ENCODE measurements at places on chromosomes 12 and 14. TPM values are rescaled to one million over a fixed set of nuclear protein-coding genes. Genes with fewer than 3 reads are reported as not detected.

TAMALIN gene
- polyA plus RNA-seq, result 448 TPM

SCAF11 gene
- 76.1 TPM for polyA plus RNA-seq

- DNase-seq, result no peak
These were observed 8.3 kb downstream of the COL2A1 start for GRCh38 chr12:47995981-47996401.

GRCh38 chr12:102426599-102427542 lies 53.5 kb downstream of the IGF1 start:
- DNase-seq, result no peak

DNA sequence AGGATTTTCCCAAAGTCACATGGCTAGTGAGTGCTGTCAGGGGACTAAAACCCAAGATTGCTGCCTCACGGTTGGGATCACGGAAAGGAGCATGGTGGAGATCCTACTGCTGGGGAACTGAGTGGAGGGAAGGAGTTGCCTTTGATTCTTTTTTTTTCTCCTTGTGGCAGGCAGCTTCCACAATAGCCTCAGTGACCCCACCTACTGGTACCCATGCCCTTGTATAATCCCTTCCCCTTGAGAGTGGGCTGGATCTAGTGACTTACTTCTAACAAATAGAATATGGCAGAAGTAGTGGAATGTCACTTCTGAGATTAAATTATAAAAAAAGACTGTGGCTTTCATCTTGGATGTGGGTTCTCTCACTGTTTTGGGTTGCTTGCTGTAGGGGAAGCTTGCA lies 135.7 kb downstream of the DICER1 start:
- no peak for DNase-seq

GRCh38 chr14:77105145-77105939 lies 7.3 kb downstream of the CIPC start:
- DNase-seq, result no peak

DNA sequence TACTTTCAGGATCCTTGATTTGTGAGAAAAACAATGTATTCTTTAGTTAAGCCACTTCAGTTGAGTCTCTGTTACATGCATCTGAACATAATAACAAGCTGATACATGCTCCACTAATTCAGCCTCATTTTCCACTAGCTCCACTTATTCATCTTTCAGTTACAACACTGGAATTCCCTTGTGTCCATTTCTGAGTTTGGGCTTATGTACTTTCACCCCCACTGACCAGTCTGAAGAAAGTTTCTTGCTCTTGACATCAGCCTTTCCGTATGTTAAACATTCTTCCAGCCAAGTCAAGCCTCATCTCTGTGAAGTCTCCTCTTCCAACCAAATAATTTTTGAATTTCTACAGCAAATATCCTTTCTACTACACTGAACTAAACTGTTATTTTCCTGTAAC lies 592.5 kb upstream of the NOVA1 start:
- DNase-seq, result no peak

DNA sequence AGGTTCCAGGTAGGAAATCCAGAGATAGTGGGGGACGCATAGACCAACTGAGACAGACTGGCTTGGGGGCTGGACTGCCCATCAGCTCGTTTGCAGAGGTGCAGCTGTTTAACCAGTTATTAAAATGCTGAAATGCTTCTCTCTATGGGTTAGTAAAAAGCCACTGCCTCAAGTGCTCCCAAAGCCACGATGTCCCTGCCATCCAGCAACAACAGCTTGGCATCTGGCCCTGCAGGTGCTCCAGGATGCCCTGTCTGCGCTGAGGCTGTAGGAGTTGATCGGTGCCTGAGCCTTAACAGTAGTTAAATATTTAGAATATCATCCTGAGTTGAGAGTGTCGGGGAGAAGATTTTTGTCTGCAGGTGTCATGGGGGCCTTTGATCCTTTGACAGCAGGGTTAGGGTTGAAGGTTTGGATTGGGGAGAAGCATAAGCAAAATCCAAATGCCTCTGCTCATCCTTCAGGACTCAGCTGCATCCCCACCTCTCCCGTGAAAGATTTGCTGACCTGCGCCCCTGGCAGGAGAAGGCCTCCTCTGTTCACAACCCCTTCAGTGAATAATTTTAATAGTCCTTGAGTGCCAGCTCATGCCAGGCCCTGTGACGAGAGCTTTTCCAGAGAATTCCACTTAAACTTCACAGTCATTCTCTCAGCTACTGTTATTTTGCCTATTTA lies 127.3 kb upstream of the PWP1 start:
- DNase-seq, result no peak

- no peak for DNase-seq
These were observed 157.3 kb upstream of the PLXNC1 start for GRCh38 chr12:93990832-93991803.

All from B cell (primary cell).